ENCODE measurements at places on chromosomes 12 and 14. TPM values are rescaled to one million over a fixed set of nuclear protein-coding genes. Genes with fewer than 3 reads are reported as not detected.

Gene TEX22
- 1.4 TPM for total RNA-seq

Gene CKAP4
- 10.1 TPM for total RNA-seq

Gene INSM2
- total RNA-seq, result not detected

Gene C14orf132
- total RNA-seq, result 0.61 TPM

Gene OTOGL
- total RNA-seq, result not detected

Gene WSCD2
- not detected for total RNA-seq

Gene BDKRB1
- not detected for total RNA-seq

Gene SLC7A7
- 0.70 TPM for total RNA-seq

Gene APOF
- not detected for total RNA-seq

Gene TAS2R46
- total RNA-seq, result 0.93 TPM

Gene NFE2
- not detected for total RNA-seq

Gene CLEC4C
- total RNA-seq, result not detected

Gene IL22
- 0.46 TPM for total RNA-seq

Gene FIGNL2
- total RNA-seq, result 0.70 TPM

Gene KRT80
- not detected for total RNA-seq

Gene PPFIA2
- not detected for total RNA-seq

Gene DHRS1
- total RNA-seq, result 9.3 TPM

Gene STYK1
- total RNA-seq, result 2.0 TPM

Gene PRICKLE1
- not detected for total RNA-seq

Gene MAX
- 126 TPM for total RNA-seq

Gene CLEC1B
- total RNA-seq, result not detected

Gene GPR135
- total RNA-seq, result 0.90 TPM

Gene MMP19
- 0.29 TPM for total RNA-seq

Gene AKAP6
- total RNA-seq, result 1.5 TPM

Gene OSBPL8
- 87.3 TPM for total RNA-seq

Gene RGS6
- 0.88 TPM for total RNA-seq

Gene ADAMTS20
- not detected for total RNA-seq

Gene TC2N
- 43.1 TPM for total RNA-seq

Gene FOXN4
- not detected for total RNA-seq

Gene SCYL2
- total RNA-seq, result 31.8 TPM

Gene SMIM41
- not detected for total RNA-seq

Gene TMEM52B
- total RNA-seq, result not detected

Gene LHX5
- not detected for total RNA-seq

Gene CLECL1
- total RNA-seq, result 3.6 TPM

Gene PGF
- 0.29 TPM for total RNA-seq

Gene CLEC9A
- total RNA-seq, result not detected

Gene DACT1
- 0.15 TPM for total RNA-seq

Gene CPNE6
- not detected for total RNA-seq

Gene PTGER2
- 35.6 TPM for total RNA-seq

Gene NINJ2
- 4.2 TPM for total RNA-seq

Gene RPGRIP1
- total RNA-seq, result not detected

Gene RTL1
- total RNA-seq, result not detected

Gene RASAL1
- total RNA-seq, result 0.51 TPM

Gene PZP
- total RNA-seq, result not detected

Gene DICER1
- total RNA-seq, result 57.9 TPM
